ENCODE measurements at places on chromosomes 16 and 17.

GRCh38 chr17:227946-228615 is 46.6 kb upstream of the DOC2B start:
- no peak overlapping the region for H3K27ac ChIP-seq
- peaks cover 2% of the 10 kb centered on the region for H3K27me3 ChIP-seq
- no peak for DNase-seq
- no peak overlapping the region for H3K4me3 ChIP-seq
- H3K4me1 ChIP-seq = peaks cover 23% of the 10 kb centered on the region
- no peaks in the 10 kb centered on the region for H3K36me3 ChIP-seq

DNA sequence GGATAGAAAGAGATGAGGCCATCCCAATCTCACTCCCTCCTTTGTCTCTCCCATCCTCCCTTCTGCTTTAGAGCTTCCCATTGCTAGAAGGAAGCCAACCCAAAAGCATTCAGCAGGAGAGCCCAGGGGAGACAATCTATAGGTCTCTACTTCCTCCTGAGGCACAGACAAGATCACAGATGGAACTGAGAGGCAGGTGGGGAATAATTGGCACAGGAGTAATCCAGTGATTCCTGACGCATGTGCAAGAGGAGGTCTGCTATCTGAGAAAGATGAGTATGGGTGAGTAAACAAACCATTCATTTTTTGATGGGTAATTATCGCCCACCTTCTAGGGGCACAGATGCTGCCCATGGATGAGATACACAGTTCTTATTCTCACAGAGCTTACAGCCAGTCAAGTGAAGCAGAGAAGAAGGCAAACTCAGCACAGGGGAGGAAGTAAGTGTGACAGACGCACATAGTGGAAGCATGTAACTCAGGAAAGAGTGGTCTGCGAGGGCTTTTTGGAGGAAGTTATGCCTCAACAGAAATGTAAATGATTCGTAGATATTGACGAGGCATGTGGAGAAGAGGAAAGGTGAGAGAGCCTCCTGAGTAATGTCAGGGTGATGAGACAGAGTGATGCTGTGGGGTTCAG is 88.9 kb upstream of the HLF start:
- no peak overlapping the region for H3K27ac ChIP-seq
- no peak overlapping the region for H3K4me3 ChIP-seq
- peaks cover 13% of the 10 kb centered on the region for H3K4me1 ChIP-seq
- H3K36me3 ChIP-seq = peaks cover 14% of the 10 kb centered on the region
- H3K27me3 ChIP-seq = no peaks in the 10 kb centered on the region
- no peak for DNase-seq

DNA sequence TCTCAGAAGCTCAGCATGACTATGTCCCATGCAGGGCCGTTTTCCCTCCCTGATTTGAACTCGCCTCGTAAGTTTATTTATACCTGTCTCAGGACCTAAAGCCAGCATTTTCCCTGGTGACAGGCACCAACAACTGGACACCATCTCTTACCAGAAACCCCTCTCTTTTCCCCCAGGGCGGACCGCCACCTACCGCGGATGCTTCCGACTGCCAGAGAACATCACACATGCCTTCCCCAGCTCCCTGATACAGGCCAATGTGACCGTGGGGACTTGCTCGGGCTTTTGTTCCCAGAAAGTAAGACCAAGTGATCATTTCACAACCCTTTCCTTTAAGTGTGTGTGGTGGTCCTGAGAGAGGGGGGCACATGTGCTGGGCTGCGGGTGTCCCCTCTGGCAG is 24.7 kb downstream of the WSCD1 start:
- H3K27me3 ChIP-seq = peaks cover 43% of the 10 kb centered on the region
- no peaks in the 10 kb centered on the region for H3K4me1 ChIP-seq
- no peak overlapping the region for H3K27ac ChIP-seq
- H3K4me3 ChIP-seq = no peak overlapping the region

DNA sequence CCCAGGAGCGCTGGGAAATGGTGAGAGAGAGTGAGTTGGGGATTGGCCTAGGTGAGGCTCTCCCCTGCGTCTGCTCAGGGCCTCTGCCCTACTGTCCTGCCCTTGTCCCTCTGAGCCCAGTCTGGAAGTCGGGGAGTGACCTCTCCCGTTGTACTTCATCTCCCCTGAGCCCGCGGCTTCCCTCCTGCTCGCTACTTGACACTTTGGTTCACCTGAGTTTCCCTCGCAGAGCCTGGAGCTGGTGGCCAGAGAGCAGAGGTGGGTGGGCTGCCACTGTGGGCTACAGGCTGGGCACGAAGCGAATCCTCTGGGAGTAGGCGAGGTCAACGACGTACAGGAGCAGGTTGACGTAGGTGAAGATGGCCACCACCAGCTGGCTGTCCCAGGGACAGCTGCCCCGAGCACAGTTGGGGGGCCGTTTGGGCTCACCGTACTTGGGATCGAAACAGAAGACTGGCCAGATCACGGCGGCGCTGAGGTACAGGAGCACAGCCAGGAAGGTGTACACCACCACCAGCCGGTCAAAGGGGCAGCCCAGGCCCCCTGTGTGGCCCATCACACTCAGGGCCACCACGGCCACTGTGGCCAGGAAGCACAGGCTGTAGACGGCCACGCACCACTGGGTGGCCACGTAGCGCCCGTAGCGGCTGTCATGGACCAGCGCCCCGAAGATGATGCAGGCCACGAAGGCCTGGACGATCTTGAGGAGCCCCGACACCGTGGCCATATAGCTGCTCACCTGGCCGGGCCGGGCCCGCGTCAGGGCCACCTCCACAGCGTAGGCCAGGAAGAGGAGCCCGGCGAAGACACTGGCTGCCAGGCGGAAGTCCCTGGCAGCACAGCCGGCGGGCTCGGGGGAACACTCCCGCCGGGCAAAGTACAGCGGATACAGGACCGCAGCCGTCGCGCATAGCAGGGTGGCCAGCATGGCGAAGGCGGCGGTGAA is 3.7 kb upstream of the PYCR1 start:
- peaks cover 17% of the 10 kb centered on the region for H3K27me3 ChIP-seq
- no peak for DNase-seq
- H3K27ac ChIP-seq = no peak overlapping the region
- no peak overlapping the region for H3K4me3 ChIP-seq
- H3K4me1 ChIP-seq = peaks cover 12% of the 10 kb centered on the region

- peak overlapping the region; percentile 3 for H3K27ac ChIP-seq
- no peaks in the 10 kb centered on the region for H3K36me3 ChIP-seq
- H3K27me3 ChIP-seq = no peaks in the 10 kb centered on the region
- peaks cover 8% of the 10 kb centered on the region for H3K4me1 ChIP-seq
- no peak for DNase-seq
Observed at GRCh38 chr17:65609749-65610148, 48.3 kb upstream of the AXIN2 start.

DNA sequence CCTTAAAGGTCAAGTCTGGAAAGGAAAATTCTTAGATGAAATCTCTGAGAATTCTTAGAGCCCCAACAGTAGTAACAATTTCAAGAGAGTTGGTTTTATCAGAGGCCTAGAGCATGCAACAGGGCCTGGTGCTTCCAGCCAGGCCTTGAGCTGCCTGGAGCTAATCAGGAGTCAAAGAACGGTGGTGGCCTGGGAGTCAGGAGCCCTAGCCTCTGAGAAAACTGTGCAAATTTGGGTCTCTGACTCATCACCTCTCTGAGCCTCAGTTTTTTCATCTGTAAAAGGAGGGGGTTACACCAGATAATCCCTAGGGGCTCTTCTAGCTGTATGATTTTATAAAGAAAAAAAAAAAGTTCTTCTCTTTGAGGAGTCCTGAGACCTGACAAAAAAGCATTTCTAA is 227.3 kb upstream of the RPL38 start:
- peaks cover 1% of the 10 kb centered on the region for H3K4me1 ChIP-seq
- H3K4me3 ChIP-seq = no peak overlapping the region
- no peaks in the 10 kb centered on the region for H3K36me3 ChIP-seq
- H3K27ac ChIP-seq = no peak overlapping the region

GRCh38 chr16:69131167-69131838 is 1.1 kb downstream of the CHTF8 start:
- H3K4me1 ChIP-seq = peaks cover 47% of the 10 kb centered on the region
- H3K27me3 ChIP-seq = no peaks in the 10 kb centered on the region
- no peak for DNase-seq
- H3K4me3 ChIP-seq = peak overlapping the region; percentile 88

DNA sequence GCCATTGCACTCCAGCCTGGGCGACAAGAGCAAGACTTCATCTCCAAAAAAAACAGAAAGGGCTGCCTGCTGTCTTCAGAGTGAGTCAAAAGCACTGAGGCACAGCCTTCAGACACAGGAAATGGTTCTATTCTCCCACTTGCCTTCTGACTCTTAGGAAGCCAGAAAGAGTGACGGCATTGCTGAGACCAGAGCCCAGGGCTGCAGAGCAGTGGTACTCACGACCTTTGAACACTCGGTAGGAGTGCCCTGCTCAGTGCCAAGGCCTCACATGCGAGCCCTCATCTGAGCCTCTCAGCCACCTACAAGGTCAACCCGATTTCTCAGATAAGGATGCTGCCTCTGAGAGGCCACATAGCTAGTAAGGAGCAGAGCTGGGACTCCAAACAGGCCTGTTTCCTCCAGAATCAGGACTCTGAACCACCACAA is 3.5 kb upstream of the ITGAE start:
- H3K27me3 ChIP-seq = no peaks in the 10 kb centered on the region
- peaks cover 20% of the 10 kb centered on the region for H3K36me3 ChIP-seq
- no peak for DNase-seq
- no peaks in the 10 kb centered on the region for H3K4me1 ChIP-seq

- no peak overlapping the region for H3K4me3 ChIP-seq
- H3K27ac ChIP-seq = no peak overlapping the region
- peaks cover 13% of the 10 kb centered on the region for H3K36me3 ChIP-seq
- no peak for DNase-seq
Observed at GRCh38 chr16:68768175-68768574, 31.1 kb downstream of the CDH1 start.

- H3K27me3 ChIP-seq = no peaks in the 10 kb centered on the region
- H3K27ac ChIP-seq = no peak overlapping the region
- H3K4me3 ChIP-seq = no peak overlapping the region
- DNase-seq = no peak
Observed at GRCh38 chr16:4207683-4208340, 34.1 kb downstream of the SRL start.

- H3K36me3 ChIP-seq = no peaks in the 10 kb centered on the region
- H3K27me3 ChIP-seq = peaks cover 31% of the 10 kb centered on the region
- peak overlapping the region; percentile 98 for H3K27ac ChIP-seq
- H3K4me1 ChIP-seq = peaks cover 34% of the 10 kb centered on the region
Observed at GRCh38 chr16:68238029-68238345, 2.1 kb upstream of the ESRP2 start.

GRCh38 chr17:7848131-7848579 is 6.7 kb upstream of the TMEM88 start:
- no peak overlapping the region for H3K4me3 ChIP-seq
- no peak for DNase-seq
- H3K36me3 ChIP-seq = peaks cover 17% of the 10 kb centered on the region
- H3K27ac ChIP-seq = no peak overlapping the region
- H3K27me3 ChIP-seq = no peaks in the 10 kb centered on the region
- peaks cover 8% of the 10 kb centered on the region for H3K4me1 ChIP-seq

DNA sequence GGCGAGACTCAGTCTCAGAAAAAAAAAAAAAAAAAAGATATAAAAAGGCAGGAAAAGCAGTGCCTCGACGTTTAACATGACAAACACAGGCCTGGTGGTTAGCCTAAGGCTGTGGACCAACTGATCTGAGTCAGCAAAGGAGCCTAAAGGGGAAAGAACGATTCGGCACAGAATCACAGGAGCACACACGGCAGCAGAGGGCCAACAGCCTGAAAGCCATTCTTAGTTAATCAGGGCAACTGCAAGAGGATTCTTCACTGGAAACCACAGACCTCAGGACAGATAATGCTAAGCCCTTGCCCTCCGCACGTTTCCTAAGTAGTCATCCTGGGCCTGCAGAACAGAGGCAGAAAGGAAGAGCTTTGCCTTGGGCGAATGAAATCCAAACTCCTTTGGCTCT is 14.7 kb downstream of the TMEM11 start:
- no peak overlapping the region for H3K4me3 ChIP-seq
- H3K36me3 ChIP-seq = peaks cover 25% of the 10 kb centered on the region
- DNase-seq = no peak
- H3K4me1 ChIP-seq = peaks cover 10% of the 10 kb centered on the region

GRCh38 chr16:983044-984030 is 1.8 kb downstream of the SOX8 start:
- no peaks in the 10 kb centered on the region for H3K36me3 ChIP-seq
- no peak for DNase-seq
- H3K4me1 ChIP-seq = peaks cover 2% of the 10 kb centered on the region
- H3K27me3 ChIP-seq = peaks cover 57% of the 10 kb centered on the region
- no peak overlapping the region for H3K27ac ChIP-seq

DNA sequence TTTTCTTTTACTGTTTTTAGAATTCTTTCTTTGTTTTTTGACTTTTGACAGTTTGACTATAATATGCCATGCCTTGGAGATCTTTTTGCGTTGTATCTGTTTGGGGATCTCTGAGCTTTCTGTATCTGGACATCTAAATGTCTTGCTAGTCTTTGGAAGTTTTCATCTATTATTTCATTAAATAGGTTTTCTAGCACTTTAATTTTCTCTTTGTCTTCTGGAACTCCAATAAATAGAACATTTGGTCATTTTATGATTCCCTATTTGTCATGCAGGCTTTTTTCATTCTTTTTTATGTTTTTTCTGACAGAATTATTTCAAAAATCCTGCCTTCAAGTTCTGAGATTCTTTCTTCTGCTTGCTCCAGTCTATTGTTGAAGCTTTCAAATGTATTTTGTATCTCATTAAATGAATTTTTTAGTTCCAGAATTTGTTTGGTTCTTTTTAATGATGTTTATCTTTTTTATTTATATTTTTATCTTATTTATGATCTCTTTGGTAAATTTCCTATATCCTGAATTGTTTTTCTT is 201.4 kb downstream of the CHD9NB start:
- peaks cover 7% of the 10 kb centered on the region for H3K27me3 ChIP-seq
- no peak for DNase-seq
- H3K36me3 ChIP-seq = no peaks in the 10 kb centered on the region
- no peak overlapping the region for H3K4me3 ChIP-seq

DNA sequence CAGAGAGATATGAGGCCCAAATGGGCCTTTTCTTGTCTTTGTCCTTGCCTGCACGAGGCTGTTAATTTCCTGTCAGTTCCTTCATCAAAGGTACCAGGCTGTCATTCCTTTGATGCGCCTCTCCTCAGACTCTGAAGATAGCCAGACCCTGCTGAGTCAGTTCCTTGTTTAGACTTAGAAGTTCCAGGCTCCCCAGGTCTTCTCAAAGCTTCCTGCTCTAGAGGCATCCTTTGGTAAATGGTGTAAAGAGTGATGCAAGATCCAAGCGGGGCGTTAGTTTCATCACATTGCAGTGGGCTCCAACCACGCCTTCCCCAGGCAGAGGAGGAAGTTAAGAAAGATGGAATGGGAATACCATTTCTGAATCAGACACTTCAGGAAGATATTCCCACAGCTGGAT is 4.0 kb upstream of the CDH11 start:
- H3K4me3 ChIP-seq = peak overlapping the region; percentile 27
- H3K36me3 ChIP-seq = no peaks in the 10 kb centered on the region
- peaks cover 48% of the 10 kb centered on the region for H3K27me3 ChIP-seq
- peaks cover 29% of the 10 kb centered on the region for H3K4me1 ChIP-seq
- H3K27ac ChIP-seq = peak overlapping the region; percentile 59

- H3K4me1 ChIP-seq = peaks cover 22% of the 10 kb centered on the region
- no peak for DNase-seq
- no peak overlapping the region for H3K4me3 ChIP-seq
- no peaks in the 10 kb centered on the region for H3K27me3 ChIP-seq
Observed at GRCh38 chr17:17603178-17603894, 11.8 kb upstream of the PEMT start.

GRCh38 chr16:2710021-2710710 is 9.9 kb downstream of the PRSS27 start:
- H3K4me1 ChIP-seq = peaks cover 3% of the 10 kb centered on the region
- H3K36me3 ChIP-seq = peaks cover 4% of the 10 kb centered on the region
- H3K27me3 ChIP-seq = peaks cover 10% of the 10 kb centered on the region
- H3K27ac ChIP-seq = no peak overlapping the region
- H3K4me3 ChIP-seq = no peak overlapping the region

- H3K4me3 ChIP-seq = no peak overlapping the region
- H3K27me3 ChIP-seq = peaks cover 27% of the 10 kb centered on the region
- DNase-seq = peak; percentile 86
- H3K27ac ChIP-seq = peak overlapping the region; percentile 75
- peaks cover 25% of the 10 kb centered on the region for H3K4me1 ChIP-seq
Observed at GRCh38 chr17:43760254-43760852, 1.8 kb upstream of the SOST start.
